ENCODE measurements at places on chromosomes 4 and X.

GRCh38 chrX:14039344-14039743 is 9.7 kb upstream of the GEMIN8 start:
- peak; percentile 46 for DNase-seq

- no peak for DNase-seq
Measured at GRCh38 chrX:14616301-14616700, 87.0 kb downstream of the GLRA2 start.

- DNase-seq = no peak
Measured at GRCh38 chr4:8383016-8383415, 57.5 kb downstream of the ACOX3 start.

DNA sequence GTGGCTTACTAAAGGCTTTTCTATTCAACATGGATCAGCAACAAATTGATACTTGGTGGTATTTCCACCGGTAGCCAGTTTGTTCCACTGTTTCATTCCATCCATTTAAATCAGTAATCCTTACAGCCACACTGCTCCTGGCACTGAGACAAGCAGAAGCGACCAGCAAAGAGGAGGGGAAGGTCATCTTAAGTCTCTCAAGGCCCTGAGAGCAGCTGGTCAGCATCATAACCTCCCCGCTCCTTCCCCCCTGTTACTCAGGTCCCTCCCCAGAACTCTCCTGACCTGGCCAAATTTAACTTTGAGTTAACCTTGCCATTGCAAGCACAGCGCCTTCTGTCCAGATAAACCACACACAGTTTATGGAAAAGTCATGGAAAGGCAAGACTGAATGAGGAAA is 331.3 kb upstream of the KLF3 start:
- DNase-seq = no peak

DNA sequence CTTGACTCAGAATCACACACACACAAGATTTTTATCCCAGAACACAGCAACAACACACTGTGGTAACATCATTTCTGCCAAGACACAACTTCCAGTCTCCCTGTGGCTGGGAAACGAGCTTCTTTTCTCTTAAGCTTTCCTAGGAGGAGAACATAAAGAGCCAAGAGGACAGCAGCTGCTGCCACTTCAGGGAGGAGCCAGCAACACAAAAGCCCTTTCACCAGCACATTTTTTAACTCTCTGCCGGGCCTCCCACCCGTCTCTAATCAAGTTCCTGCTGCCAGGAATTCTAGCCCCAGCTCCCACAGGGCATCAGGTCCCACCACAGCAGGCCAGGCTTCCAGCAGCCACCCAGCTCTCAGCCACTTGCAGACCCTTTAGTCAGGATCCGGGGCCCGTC is 22.4 kb downstream of the FAT1 start:
- DNase-seq = peak; percentile 51

GRCh38 chr4:68077737-68078136 is 51.9 kb downstream of the TMPRSS11F start:
- DNase-seq = no peak

- peak; percentile 83 for DNase-seq
Measured at GRCh38 chrX:134388161-134389109, 71.5 kb upstream of the HPRT1 start.

GRCh38 chr4:148273501-148273986 is 168.7 kb downstream of the NR3C2 start:
- no peak for DNase-seq

GRCh38 chrX:13121020-13121555 is 76.7 kb upstream of the FAM9C start:
- DNase-seq = no peak
